Colonic mucosa (tissue), 4 donors: ENCODE measurements at places on chromosomes 3 and 15. TPM values are rescaled to one million over a fixed set of nuclear protein-coding genes. Genes with fewer than 3 reads are reported as not detected.

GRCh38 chr15:70376929-70377691 lies 279.4 kb upstream of the TLE3 start:
- H3K27ac ChIP-seq, result no peak overlapping the region
- no peaks in the 10 kb centered on the region for H3K27me3 ChIP-seq
- H3K4me3 ChIP-seq, result no peak overlapping the region
- DNase-seq, result no peak
- no peaks in the 10 kb centered on the region for H3K36me3 ChIP-seq
- H3K4me1 ChIP-seq, result no peaks in the 10 kb centered on the region

- H3K4me3 ChIP-seq, result no peak overlapping the region
- no peaks in the 10 kb centered on the region for H3K36me3 ChIP-seq
- no peaks in the 10 kb centered on the region for H3K4me1 ChIP-seq
- H3K27me3 ChIP-seq, result no peaks in the 10 kb centered on the region
- H3K27ac ChIP-seq, result no peak overlapping the region
These were observed 46.9 kb downstream of the RLBP1 start for GRCh38 chr15:89174476-89174875.

DNA sequence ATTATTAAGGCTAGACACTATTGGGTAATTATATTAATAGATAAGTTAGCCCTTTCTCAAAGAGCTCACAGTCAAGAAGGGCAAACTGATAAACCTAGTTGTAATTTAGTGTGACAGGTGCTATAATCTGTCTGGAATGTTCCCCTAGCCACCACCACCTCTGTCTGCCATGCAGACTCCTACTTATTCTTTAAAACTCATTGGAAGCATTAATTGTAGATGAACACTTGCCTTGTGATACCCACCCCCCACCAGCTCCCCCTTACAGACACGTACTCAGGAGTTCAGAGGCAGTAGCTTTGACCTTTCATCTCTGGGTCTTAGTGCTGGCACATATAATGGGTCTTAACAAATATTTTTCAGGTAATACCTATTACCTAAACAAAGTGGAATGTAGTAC lies 195.9 kb downstream of the TP63 start:
- no peaks in the 10 kb centered on the region for H3K27me3 ChIP-seq
- H3K4me3 ChIP-seq, result no peak overlapping the region
- no peak overlapping the region for H3K27ac ChIP-seq

DNA sequence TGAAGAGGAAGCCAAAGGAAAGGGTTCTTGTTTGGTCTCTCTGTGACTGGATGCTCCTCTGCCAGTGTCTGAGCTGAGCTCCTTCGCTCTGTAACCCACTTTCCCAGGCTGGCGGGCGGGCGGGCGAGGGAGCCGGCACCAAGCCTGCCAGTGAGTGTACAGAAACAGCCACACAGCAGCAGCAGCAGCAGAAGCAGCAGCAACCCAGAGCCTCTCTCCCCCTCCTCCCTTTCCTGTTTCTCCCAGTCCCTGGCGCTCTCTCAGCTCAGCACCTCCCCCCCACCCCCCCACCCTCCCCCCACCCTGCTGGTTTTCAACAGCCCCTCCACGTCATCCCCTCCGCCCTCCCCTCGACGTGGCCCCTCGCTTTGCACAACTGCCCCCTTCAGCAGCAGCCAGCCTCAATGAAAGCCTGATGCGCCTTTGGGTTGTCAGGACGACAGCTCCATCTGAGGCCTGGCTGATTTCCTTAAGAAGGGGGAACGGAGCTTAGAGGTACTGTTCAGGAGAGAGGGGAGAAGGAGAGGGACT lies at the start of gene LSAMP:
Gene LSAMP (minus strand): TSS at position 177 of the 531 bp plus-strand sequence.
- no peaks in the 10 kb centered on the region for H3K27me3 ChIP-seq
- H3K36me3 ChIP-seq, result no peaks in the 10 kb centered on the region
- no peaks in the 10 kb centered on the region for H3K4me1 ChIP-seq
- H3K4me3 ChIP-seq, result peak within 1 kb of the TSS; percentile 11

DNA sequence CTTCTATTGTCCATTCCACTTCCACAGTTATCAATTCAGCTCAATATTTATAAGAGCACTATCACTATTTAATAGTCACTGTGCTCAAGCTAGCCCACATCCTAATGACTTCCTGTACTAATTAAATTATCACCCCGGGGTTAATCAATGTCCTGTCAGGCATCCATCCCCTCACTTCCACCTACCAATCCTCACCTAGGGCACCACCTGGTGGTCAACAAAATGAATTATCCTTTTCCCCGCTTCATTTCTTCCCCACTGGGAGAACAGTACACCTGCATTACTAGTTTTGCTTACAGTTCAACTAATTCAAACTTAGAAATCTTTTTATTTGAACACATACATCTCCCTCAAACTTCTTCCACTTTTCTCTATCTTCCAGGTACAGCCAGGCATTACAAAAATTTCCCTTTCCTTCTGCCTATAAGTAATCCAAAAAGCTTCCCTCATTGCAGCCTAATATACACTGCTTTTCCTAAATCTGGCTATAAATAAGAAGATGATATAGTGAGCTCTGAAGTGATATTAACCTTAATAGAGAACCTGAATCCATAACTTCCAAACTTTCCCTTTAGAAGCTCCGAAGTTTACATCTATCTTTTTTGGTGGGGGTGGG lies 68.5 kb downstream of the TMCC1 start:
- no peak overlapping the region for H3K4me3 ChIP-seq
- peak; percentile 62 for DNase-seq
- H3K36me3 ChIP-seq, result no peaks in the 10 kb centered on the region
- no peaks in the 10 kb centered on the region for H3K27me3 ChIP-seq
- no peak overlapping the region for H3K27ac ChIP-seq
- H3K4me1 ChIP-seq, result no peaks in the 10 kb centered on the region

GRCh38 chr3:32203854-32204253 lies 34.6 kb upstream of the CMTM8 start:
- H3K4me1 ChIP-seq, result no peaks in the 10 kb centered on the region
- no peak overlapping the region for H3K4me3 ChIP-seq
- no peaks in the 10 kb centered on the region for H3K27me3 ChIP-seq
- no peak overlapping the region for H3K27ac ChIP-seq
- DNase-seq, result no peak
- no peaks in the 10 kb centered on the region for H3K36me3 ChIP-seq

DNA sequence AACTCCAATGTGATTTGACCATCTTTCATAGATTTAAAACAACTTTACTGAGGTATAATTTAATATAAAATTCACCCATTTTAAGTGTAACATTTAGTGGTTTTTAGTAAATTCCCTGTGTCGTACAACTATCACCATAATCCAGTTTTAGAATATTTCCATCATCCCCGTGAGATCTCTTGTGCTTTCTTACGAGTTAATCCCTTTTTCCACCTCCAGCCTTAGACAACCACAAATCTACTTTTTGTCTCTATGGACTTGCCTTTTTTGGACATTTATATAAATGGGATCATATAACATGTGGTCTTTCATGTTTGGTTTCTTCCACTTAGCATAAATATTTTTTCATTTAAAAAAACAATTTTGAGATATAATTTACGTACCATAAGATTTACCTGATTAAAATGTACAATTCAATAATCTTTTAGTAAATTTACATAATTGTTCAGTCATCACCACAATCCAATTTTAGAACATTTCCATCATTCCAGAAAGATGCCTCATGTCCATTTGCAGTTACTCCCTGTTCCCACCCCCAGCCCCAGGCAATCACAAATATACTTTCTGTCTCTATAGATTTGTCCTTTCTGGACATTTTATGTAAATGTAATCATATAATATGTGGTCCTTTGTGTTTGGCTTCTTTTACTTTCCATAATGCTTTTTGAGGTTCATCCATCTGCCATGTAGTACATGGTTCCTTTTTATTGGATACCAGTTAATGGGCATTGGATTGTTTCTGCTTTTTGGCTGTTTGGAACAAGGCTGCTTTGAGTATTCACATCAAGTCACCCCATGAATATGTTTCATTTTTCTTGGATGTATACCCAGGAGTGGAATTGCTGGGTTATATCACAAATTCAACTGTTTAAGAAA lies 3.1 kb downstream of the OXSR1 start:
- H3K27me3 ChIP-seq, result no peaks in the 10 kb centered on the region
- H3K27ac ChIP-seq, result no peak overlapping the region
- H3K36me3 ChIP-seq, result no peaks in the 10 kb centered on the region
- DNase-seq, result no peak
- H3K4me3 ChIP-seq, result no peak overlapping the region

FRMD5 gene
- total RNA-seq, result 2.9 TPM
